ENCODE measurements at places on chromosomes 4 and X.

- DNase-seq = peak; percentile 35
These were observed 17.0 kb upstream of the TMEM144 start for GRCh38 chr4:158193171-158193749.

DNA sequence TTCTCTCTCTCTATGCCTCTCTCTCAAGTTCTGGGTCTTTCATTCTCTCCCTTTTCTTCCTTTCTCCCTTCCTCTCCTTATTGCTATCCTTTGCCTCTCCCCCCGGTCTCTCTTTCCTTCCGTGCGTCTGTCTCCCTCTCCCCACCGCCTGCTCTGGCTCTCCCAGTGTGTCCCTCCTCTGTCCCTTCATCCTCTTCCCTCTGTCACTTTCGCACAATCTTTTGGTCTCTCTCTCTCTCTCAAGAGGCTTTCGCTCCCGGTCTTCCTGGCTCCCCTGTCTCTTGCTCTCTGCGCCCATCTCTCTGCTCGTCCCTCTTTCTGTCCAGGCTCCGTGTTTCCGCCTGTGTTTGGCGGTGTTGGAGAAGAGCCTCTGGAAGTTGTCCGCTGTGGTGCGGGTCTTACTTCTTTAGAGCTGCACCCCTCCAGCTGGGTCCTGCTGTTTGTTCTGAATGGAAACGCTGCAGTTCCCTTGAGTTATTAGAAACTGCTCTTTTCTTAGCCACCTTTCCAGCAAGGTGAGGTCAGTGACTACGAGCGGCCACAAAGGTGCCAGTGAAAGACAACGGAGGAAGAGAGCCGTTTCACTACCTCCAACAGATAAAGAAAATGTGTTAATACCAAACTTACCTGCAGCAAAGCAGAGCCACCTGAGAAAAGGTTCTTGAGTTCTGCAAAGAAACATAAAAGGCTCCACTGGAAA, 1.1 kb downstream of the BMPR1B start:
- peak; percentile 22 for DNase-seq

DNA sequence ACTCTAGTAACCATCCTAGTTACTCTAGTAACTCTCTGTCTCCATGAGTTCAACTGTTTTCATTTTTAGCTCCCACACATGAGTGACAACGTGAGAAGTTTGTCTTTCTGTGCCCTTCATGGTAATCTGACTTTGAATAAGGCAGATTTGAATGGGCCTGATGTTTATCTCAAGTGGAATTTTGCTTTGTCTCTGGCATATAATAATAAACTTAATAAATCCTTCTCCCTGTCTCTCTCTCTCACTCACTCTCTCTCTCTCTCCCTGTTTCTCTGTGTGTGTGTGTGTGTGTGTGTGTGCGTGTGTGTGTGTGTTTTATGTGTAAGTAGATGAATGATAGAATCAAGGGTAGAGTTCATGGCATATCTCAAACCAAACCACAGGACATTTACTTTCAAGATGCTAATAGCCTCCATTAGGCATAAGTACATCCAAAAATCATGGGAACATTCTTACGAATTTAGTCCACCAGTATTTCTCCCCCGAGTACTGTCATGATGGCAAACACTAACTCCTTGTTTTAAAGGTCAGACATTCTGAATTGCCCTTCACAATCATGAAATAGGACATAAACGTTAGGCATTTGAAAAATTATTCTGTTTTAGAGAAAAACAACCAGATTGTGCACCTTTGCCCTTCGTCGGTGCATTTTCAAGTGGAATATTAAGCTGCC, 193.1 kb downstream of the SPATA18 start:
- DNase-seq = no peak

- no peak for DNase-seq
These were observed 52.3 kb upstream of the ENPP6 start for GRCh38 chr4:184269879-184270430.

DNA sequence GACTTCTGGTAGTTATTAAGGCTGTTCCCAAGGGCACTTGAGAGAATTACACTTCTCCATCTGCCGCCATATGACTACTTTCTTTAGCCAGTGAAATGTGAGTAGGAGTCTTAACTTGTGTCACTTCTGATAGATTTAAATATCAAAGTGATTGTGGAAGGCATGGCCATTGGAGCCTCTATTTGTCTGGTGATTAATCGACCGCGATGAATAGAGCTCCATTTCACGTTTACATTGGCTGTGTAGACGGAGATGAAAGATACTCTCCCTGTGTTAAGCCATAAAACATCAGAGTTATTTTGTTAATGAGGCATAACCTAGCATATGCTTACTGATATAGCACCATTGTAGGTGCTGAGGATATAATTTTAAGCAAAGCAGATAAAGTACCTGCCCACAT, 852.4 kb downstream of the CCSER1 start:
- no peak for DNase-seq

DNA sequence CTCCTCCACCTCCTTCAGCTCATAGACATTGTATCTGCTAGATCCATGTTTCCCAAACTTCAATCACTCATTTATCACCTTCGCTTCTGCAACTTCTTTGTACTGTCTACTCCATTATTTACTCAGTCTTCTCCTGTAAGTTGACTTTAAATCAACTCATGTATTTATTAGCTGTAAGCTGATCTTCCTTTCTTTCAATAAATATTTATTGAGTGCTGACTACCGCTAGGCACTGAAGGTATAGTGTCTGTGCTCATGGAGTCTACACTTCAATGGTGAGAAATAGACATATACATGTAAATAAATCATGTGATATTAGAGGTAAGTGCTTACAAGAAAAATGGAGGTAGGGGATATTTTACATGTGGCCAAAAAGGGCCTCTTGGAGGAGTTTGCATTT, 74.6 kb downstream of the RASL11B start:
- DNase-seq = no peak

DNA sequence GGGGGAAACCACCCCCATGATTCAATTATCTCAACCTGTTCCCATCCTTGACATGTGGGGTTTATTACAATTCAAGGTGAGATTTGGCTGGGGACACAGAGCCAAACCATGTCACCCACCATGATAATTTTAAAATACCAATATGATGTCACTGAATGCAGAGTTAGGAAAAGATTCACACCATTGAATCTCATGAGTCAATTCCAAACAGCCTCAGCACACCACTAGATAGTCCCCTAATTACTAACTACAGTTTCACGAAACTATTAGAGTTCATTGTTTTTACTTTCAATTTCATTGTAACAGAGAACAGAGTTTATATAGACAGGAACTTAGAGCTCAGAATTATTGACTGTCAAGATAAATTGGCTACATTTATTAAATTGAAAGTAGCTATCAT, 410.2 kb downstream of the FAM47A start:
- no peak for DNase-seq

GRCh38 chrX:25076941-25077500, 61.3 kb upstream of the ARX start:
- no peak for DNase-seq

- DNase-seq = no peak
These were observed 15.3 kb downstream of the ABCD1 start for GRCh38 chrX:153739754-153740486.

DNA sequence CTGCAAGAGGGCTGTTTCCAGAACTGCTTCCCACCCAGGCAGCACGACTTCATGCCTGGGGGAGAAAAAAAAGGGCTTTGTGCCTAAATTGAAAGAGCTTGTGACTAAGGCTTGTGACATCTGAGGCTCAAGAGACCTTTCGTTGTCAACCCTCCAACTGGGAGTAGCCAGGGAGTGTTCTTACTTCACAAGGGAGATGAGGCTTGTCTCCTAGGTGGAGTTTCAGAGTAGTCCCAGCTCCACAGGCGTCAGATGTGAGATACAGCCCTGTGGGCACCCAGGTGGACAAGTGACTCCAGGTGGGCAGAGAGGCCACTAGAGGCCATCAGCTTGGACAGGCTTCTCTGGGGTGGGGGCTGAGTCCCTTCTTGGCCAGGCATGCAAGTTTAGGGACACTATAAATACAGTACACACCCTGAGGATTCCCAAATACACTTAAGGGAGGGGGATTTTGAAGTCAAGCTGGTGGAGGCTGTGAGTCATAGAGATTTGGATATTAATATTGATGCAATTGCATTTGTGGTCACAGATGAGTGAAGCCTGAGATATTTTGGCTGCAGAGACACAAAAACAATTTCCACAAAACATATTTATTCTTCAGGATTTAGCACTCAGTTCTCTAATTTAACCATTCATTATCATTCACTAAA, 40.1 kb upstream of the SETD7 start:
- DNase-seq = no peak

DNA sequence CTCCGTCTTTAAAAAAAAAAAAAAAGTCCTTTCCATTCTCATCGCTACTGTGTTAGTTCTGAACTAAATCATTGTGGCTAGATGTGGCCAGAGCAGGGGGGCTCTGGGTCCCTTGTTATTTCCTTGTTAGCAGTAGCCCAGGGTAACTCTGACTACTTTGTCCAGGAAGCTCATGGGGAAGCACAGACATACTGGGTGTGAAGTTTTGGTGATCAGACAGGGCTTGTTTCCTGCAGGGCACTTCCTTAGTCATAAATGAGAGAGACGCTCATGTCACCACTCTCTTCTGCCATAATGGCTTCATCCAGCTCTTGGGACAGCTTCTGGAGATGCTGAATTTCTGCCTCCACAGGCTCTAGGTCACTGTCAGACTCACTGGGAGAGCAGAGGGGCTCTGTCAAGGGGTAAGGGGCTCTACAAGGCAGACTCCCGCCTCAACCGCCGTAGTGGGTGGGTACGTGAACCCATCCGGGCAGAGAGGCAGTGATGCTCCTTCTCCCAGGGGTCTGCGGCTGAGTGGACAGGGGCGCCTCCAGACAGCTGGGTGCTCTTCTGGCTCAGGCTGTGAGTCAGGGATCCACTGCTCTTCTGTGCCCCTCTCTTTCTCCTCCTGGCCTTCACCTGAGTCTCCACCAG, 12.9 kb downstream of the STIM2 start:
- no peak for DNase-seq

DNA sequence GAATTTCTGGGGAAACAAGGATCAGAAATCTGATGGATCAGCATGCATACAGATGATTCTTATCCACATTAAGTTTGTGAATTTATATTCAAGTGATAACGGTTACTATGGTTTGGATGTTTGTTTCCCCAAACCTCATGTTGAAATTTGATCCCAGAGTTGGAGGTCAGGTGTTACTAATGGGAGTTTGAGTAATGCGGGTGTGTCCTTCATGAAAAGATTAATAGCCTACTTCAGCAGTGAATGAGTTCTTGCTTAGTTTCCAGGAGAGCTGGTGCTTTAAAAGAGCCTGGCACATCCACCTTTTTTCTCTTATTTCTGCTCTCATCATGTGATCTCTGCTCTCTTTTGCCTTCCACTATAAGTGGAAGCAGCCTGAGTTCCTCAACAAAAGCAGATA, 712.4 kb downstream of the IL1RAPL1 start:
- DNase-seq = no peak

DNA sequence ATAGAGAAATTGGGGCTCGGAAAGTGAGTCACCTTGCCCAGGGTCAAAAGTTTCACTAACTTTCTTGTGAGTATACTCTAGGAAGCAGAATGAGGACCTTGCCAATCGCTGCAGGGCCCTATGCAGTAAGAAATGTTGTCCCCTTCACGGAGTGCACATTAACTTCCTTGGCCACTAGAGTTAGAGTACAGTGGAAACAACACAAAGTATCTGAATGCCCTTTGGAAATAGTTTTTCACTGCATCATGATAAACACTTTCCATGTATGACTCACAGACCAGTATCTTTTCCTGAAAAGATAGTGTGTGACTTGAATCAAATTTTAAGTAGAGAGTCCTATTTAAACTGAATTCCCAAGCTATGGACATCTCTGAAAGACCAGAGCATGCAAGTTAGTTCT, 45.5 kb upstream of the STK26 start:
- DNase-seq = peak; percentile 2

GRCh38 chrX:122582280-122582974, 601.7 kb upstream of the GRIA3 start:
- no peak for DNase-seq

GRCh38 chrX:1099146-1099770, 113.2 kb downstream of the CRLF2 start:
- DNase-seq = no peak

- DNase-seq = no peak
These were observed 103.7 kb downstream of the SCD5 start for GRCh38 chr4:82694892-82695291.

DNA sequence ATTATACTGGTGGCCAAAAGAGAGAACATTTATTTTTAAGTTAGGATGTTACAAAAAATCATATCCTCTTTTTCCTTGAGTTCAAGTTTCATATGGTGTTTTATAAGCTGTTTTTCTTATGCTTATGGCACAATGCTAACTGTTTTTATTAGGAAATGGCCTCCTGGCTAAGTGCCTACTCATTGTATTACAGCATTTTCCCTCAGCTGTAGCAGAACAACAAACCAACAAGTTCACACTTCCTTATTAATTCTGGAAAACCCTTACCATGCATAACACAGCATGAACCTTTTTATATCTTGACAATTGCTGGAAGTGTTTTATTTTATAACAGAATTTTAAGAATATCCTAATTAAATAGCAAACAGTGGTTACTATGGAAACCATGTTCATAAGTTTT, 165.8 kb downstream of the GASK1B start:
- DNase-seq = no peak

DNA sequence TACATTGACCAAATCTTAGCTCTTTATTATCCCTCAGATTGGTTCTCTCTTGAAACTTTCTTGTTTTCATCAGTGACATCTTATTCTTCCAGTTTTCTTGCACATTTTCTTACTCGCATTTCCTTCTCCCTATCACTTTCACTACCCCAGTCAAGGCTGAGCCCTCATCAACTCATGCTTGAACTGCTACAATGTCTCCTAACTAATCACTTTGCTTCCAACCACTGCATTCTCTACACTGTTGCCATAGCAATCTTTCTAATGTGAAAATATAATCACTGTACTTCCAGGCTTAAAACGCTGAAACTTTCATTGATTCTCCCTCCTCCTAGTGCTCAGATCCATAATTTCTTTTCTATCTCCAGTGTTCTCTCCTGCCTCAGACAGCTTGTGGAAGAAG, 22.2 kb upstream of the LPAR4 start:
- DNase-seq = no peak

- no peak for DNase-seq
These were observed 9.4 kb upstream of the TMSB15C start for GRCh38 chrX:104085477-104085876.

DNA sequence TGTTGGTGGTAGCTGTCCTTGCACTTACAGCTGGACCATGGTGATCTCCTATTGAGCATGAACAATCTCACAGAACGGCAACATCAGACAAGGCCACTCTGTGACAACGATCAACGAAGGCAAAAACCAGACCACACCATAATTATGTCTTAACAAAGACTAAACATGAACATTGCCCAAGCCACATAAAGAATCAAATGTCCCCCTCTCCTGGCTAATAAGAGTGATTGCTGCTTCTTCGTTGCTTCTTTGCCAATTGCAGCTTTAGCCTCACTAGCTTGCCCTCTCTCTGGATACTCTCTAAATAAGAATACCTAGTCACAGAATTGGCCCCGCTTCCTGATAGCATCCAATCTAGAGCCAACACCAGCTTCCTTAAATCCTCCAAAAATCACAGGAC, 41.5 kb upstream of the PGRMC1 start:
- no peak for DNase-seq

GRCh38 chr4:183887351-183887750, 17.8 kb upstream of the STOX2 start:
- DNase-seq = no peak
